ENCODE measurements at places on chromosomes 16 and 17.
A peak's percentile ranks its signal among the peaks of the same experiment; 100 is the strongest.

GRCh38 chr17:50064253-50065001 is 8.5 kb downstream of the ITGA3 start:
- peak; percentile 85 for DNase-seq

- peak; percentile 85 for DNase-seq
Measured at GRCh38 chr17:15392326-15392741, 50.9 kb upstream of the TEKT3 start.

DNA sequence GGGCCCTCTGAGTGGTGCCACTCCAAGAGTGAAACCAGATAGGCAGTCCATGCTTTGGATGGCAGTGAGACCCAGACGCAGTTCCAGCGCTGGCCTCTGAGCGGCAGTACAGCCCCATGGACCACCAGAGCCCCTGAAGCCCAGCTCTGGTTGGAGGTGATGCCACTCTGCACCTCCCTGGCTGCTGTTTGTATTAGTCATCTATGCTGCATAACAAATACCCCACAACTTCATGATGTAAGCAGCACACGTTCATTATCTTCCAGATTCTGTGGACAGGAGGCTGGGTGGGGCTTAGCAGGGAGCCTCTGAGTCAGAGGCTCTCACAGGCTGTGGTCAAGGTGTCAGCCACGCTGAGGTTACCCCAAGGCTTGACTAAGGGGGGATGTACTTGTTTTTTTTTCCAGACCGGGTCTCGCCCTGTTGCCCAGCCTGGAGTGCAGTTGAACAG is 5.1 kb upstream of the NME4 start:
- DNase-seq = peak; percentile 71

GRCh38 chr17:64505340-64506200 is 519 bp downstream of the DDX5 start:
- DNase-seq = peak; percentile 88

DNA sequence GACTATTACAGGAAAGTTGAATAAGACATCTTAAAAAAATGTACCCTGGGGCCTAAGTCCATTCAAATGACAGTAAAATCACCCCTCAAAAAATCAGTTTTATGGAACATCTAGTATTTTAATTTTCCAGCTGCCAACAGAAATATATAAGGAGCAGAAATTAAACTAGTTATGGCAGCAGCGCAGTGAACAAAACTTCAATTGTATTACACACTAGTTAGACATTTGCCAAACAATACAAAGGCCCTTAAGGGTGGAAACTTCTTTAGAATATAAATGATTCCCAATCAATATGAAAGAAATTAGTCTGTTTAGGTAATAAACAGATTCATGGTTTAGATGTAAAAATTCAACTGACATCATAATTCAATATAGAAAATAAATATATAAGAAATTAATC is 18.1 kb upstream of the RFFL start:
- DNase-seq = no peak

- DNase-seq = peak; percentile 85
Measured at GRCh38 chr17:65243838-65244625, 106.9 kb downstream of the RGS9 start.

DNA sequence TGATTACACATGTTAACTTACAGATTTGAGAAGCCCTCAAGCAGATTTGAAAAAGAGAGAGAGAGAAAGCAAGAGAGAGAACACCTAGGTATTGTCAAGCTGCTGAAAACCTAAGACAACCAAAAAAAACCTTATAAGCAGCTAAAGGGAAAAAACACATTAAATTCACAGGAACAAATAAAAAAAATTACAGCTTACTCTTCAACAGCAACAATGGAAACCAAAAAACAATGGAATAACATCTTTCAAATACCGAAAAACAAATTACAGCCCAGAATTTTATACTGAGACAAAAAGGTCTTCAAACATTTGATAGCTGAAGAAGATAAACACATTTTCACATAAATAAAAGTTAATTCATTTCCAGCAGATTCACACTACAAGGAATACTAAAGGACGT is 8.4 kb upstream of the CFAP20 start:
- no peak for DNase-seq

- DNase-seq = no peak
Measured at GRCh38 chr16:85248342-85248741, 136.1 kb upstream of the CIBAR2 start.

DNA sequence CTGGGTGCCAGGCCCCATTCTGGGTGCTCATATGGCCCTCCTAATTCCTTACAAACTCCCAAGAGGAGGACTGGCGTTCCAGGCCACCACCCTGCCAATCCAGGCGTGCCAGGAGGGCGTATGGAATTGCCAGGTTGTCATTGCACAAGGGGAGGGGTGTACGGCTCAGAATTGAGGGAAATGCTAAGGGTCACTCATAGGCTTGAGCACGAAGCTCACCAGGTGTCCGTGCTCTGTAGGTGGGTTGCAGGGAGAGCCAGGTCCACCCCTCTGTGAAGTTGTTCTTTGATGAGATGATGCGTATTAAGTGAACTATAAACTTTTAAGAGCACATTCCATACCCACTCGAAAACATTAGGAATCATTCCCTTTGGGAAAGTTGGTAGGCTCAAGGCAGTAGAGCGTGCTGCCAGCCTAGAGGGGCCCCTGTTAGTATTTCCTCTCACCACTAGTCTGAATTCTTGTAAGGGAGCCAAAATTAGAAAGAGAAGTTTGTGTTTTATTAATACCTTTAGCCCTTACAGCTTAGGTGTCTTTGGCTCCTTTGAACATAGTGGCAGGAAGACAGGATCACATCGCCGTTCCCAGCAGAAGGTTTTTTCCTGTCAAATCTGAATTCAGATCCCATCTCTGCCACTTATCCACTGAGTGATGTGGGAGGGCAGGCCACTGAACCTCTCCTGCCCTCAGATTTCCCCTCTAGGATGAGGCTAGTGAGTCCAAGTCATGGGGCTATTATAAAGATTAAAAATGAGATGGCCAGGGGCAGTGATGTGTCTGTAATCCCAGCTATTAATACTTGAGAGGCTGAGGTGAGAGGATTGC is 38.7 kb upstream of the NFAT5 start:
- no peak for DNase-seq

All from AG20443 (cell line).